ENCODE measurements at places on chromosomes 7 and 10. TPM values are rescaled to one million over a fixed set of nuclear protein-coding genes. Genes with fewer than 3 reads are reported as not detected.

- no peak for DNase-seq
Observed at GRCh38 chr7:140923358-140924006, 1.2 kb downstream of the BRAF start.

- no peak for DNase-seq
Observed at GRCh38 chr10:71309919-71310318, 9.1 kb upstream of the SLC29A3 start.

DNA sequence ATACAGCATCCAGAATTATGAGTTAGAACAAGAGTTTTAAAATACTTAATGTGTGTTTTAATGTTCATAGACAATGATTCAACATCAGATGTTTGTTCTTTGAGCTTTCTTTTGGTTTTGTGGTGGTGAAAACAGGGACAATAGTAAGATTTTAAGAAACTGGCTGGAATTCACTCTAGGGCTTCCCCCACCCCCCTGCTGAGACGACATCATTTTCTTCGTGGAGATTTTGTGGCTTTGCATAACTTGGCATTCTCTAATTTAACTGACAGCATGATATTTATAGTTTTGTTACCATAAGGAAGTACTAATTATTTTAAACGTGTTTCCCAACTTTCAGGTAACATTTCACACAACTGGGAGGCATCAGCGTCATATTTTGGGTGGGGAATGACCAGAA, 184.1 kb downstream of the BICC1 start:
- DNase-seq = no peak

DNA sequence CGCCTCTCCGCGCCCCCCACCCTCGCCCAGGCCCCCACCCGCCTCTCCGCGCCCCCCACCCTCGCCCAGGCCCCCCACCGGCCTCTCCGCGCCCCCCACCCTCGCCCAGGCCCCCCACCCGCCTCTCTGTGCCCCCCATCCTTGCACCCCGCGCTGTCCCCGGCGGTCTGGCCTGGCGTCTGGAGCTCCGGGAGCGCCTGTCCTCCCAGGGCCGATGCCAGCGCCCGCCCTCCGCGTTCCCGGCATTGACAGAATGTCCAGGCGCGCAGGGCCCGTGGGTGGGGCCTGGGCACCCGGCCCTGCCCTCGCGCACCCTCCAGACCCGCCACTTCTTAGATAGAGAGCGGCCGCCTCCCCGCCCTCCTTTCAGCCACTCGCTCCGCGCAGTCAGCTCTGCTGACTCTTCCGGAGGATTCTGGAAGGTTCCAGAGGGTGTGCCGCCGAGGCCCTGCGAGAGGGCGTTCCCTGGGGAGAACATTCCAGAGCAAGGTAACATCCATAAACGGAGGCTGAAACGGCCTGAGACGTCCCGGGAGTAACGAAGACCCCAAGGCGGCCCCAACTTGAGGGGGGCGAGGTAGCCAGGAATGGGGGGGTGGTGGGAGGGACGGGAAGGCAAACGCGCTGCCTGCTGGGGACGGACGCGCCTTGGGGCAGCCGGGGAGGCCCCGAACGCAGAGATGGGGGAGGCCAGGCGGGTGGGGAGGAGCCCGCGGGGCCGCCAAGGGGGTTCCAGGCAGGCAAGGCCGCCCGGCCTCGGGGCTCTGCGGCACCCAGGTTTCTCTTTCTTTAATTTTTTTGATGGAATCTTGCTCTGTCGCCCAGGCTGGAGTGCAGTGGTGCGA, 117.8 kb downstream of the DYNC2I1 start:
- DNase-seq = no peak

- DNase-seq = peak; percentile 35
Observed at GRCh38 chr10:131830446-131831130, 70.2 kb upstream of the PPP2R2D start.

DNA sequence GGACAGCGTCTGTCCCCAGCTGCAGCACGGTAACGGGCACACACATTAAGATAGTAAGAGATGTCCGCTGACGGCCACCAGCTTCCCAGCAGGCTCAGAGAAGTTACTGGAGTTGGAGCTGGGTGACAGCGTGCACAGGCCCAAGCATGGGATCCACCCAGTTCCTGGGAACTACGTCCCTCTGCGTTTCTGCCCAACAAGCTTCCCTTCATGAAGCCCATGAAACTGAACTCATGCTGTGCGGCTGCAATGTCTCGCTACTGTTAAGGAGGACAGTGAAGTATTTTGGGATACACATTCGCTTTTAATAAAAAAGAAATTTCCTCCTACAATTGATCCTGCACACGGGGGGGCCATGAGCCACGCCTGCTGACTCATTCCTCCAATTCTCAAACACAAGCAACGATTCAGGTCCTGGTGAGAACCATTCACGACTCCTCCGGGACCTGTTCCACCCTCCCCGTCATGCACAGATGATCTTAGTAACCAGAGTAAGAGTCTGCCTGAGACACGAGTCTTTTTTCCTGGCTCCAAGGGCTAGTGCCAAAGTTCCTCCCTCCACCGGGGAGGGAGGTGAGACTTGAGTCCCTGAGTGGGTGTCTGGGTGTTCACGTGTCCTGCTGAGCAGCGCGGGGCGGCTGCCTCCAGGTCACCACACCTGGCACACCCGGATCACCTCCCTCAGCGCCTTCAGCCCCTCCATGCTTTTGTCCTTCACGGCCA, 2.6 kb downstream of the PSMG3 start:
- peak; percentile 16 for DNase-seq

GRCh38 chr10:131975796-131976195, 5.9 kb downstream of the BNIP3 start:
- no peak for DNase-seq

- peak; percentile 74 for DNase-seq
Observed at GRCh38 chr10:44974082-44974627, 4.5 kb downstream of the DEPP1 start.

DNA sequence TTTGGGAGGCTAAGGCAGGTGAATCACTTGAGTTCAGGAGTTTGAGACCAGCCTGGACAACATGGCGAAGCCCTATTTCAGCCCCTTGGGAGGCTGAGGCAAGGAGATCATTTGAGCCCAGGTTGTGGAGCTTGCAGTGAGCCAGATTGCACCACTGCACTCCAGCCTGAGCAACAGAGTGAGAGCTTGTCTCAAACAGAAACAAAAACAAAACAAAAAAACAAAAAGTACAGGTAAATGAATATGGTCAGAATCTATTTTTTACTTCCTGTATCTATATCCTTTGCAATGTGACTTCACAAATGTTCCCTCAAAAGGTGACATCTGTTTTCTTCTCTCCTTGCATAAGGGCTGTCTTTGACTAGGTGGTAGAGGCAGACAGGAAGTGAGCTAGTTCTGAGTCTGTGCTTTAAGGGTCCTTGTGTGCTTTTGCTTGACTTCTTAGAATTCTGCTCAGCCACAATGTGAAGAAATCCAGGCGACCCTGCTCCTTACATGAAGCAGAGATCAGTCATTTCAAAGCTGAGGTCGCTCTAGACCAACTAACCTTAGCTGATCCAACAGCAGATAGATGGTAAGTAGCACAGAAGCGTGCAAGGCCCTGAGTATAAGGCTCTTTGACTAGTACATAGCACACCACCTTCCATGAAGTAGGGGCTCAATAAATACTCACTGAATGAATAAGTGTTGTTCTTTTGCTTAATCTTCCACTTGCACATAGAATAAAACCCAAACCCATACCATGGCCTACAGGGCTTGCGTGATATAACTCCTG, 423.2 kb upstream of the PCDH15 start:
- no peak for DNase-seq

- DNase-seq = no peak
Observed at GRCh38 chr7:7908622-7909145, 59.9 kb upstream of the GLCCI1 start.

- DNase-seq = no peak
Observed at GRCh38 chr7:29084832-29085231, 61.5 kb downstream of the CPVL start.

DNA sequence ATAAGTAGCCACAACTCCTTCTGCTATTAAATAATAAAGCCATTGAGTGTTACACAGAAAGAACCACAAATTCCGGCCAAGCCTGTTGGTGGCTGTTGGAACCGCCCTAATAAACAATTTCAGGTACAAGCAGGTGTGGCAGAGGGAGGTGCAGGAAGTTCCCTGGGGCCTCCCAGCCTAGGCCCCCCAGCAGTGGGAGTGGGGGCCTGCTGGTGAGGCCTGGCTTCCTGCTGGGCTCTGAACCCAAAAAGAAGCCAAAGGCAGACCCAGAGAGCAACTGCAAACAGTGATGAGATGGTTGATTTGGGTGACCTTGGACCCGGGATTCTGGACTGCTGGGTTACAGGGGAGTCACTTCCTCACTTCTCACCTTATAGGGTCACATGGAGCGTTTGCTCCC, 21.0 kb upstream of the LMTK2 start:
- DNase-seq = no peak

DNA sequence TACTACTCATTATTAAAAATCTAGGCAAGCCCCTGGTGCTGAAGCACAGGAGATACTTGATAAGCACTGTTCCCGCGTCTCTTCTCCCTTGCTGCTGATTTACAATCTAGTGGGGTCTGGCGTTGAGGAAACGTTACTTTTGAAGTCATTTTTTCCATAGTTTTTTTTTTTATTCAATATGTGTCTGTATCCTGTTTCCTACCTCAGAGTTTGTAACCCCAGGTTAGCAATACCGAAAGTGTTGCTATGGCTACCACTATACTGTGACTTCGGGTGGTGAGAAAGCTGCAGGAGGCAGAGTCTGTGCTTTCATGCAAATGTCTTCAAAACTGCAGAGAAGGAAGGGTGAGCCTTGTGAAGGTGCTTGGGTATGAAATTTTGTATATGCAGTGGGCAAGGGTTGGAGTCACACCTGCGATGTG, 458.8 kb upstream of the GHITM start:
- no peak for DNase-seq

GRCh38 chr7:41977151-41977651, 259.8 kb downstream of the GLI3 start:
- DNase-seq = no peak

GRCh38 chr10:105837951-105838350, 1196.9 kb downstream of the SORCS3 start:
- DNase-seq = no peak

- no peak for DNase-seq
Observed at GRCh38 chr7:11570922-11571550, 261.0 kb downstream of the THSD7A start.

DNA sequence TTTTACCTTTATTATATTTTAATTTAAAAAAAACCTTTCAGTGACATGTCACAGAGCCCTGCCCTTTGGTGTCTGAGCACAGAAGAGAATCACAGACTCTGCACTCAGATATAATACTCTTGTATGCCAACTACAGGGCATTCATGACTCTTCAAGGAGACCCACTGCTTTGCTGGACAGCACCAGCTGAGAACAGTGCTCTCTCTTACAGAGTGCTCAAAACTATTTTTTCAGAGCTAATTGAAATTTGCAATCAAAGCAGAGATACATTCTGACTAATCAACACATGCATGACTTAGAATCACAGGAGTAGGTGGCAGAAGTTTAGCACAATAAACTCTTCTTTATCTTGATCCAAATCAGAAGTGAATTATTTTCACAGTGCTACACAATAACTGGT, 99.1 kb downstream of the OSBPL3 start:
- no peak for DNase-seq

- DNase-seq = no peak
Observed at GRCh38 chr7:83672157-83672556, 23.2 kb upstream of the SEMA3E start.

GRCh38 chr7:68537051-68537773, 1061.1 kb upstream of the AUTS2 start:
- DNase-seq = no peak

DNA sequence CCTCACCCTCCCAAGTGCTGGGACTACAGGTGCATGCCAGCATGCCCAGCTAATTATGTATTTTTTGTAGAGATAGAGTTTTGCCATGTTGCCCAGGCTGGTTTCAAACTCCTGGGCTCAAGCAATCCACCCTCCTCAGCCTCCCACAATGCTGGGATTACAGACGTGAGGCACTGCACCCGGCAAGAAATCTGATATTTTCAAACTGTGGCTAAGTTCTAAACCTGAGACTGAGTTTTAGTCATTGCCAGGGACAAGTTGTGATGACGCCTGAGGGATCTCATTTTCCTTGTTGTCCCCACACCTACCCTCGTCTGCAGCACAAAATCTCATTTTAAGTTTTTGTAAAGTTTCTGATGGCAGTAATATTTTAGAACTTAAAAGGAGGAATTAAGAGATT, 9.8 kb downstream of the AUTS2 start:
- no peak for DNase-seq

GRCh38 chr7:40586197-40586596, 451.4 kb downstream of the SUGCT start:
- DNase-seq = no peak

DNA sequence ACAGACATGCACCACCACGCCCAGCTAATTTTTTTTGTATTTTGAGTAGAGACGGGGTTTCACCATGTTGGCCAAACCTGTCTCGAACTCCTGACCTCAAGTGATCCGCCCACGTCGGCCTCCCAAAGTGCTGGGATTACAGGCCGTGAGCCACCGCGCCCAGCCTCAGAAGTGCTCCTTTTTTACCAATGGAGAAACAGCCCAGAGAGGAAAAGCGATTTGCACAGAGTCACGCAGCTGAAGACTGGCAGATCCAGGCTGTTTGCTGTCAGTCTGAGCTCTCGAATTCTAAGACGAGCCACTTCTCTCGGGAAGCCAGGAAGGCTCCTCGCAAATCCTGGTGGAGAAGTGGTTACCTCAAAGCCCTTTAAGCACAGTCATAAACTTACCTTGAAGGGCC, 57.4 kb upstream of the SDK1 start:
- no peak for DNase-seq

DNA sequence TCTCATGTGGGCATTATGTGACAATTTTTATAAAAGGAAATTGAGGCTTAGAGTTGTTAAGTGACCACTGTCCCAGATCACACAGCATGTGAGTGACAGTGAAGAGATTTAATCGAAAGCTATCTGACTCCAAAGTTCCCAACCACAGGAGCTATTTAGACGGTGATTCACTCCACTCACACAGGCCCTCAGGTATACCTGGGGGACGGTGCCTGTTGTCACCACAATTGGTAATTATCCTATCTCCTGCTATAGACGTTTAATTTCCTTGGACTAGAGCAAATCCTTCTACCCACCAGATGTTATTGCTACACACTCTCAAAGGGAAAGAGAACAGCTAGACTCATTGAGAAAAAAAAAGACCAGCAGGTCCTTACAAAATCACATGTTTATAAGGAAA, 145.5 kb downstream of the KLF6 start:
- no peak for DNase-seq

- DNase-seq = no peak
Observed at GRCh38 chr10:114334301-114334700, 70.0 kb downstream of the AFAP1L2 start.

- DNase-seq = no peak
Observed at GRCh38 chr7:111223802-111224253, 132.9 kb downstream of the LRRN3 start.

Gene LFNG
- total RNA-seq = 6.5 TPM

Gene LRRC18
- not detected for total RNA-seq

Gene WEE2
- not detected for total RNA-seq

Gene GPER1
- total RNA-seq = 3.6 TPM

Gene FGFR2
- total RNA-seq = 0.70 TPM

Gene GSTO2
- total RNA-seq = 0.70 TPM

Gene ODAD2
- total RNA-seq = not detected

Gene NPC1L1
- total RNA-seq = 0.05 TPM

Gene OR2A1
- not detected for total RNA-seq

Gene FFAR4
- 0.24 TPM for total RNA-seq

Gene CD36
- total RNA-seq = 1,230 TPM

Gene PRKG1
- total RNA-seq = 28.1 TPM

Gene MACROH2A2
- total RNA-seq = 14.8 TPM

Gene COBL
- total RNA-seq = 88.3 TPM

All from Right ventricle myocardium inferior (tissue), 1 donor.